ENCODE measurements at places on chromosomes 13 and 19. TPM values are rescaled to one million over a fixed set of nuclear protein-coding genes. Genes with fewer than 3 reads are reported as not detected.

The ZNF726 gene
- 0.54 TPM for total RNA-seq

The BIVM gene
- 15.3 TPM for total RNA-seq

The TSKS gene
- 0.54 TPM for total RNA-seq

The GJB2 gene
- total RNA-seq, result not detected

The SWSAP1 gene
- 1.3 TPM for total RNA-seq

The MRPL57 gene
- 25.8 TPM for total RNA-seq
